ENCODE measurements at places on chromosomes 1 and 21. TPM values are rescaled to one million over a fixed set of nuclear protein-coding genes. Genes with fewer than 3 reads are reported as not detected.
A peak's percentile ranks its signal among the peaks of the same experiment; 100 is the strongest.

FMO5 gene
- total RNA-seq: 0.37 TPM

NHLH1 gene
- total RNA-seq: 0.42 TPM

FAM72A gene
- total RNA-seq: 34.8 TPM

CALML6 gene
- 0.21 TPM for total RNA-seq

DNA sequence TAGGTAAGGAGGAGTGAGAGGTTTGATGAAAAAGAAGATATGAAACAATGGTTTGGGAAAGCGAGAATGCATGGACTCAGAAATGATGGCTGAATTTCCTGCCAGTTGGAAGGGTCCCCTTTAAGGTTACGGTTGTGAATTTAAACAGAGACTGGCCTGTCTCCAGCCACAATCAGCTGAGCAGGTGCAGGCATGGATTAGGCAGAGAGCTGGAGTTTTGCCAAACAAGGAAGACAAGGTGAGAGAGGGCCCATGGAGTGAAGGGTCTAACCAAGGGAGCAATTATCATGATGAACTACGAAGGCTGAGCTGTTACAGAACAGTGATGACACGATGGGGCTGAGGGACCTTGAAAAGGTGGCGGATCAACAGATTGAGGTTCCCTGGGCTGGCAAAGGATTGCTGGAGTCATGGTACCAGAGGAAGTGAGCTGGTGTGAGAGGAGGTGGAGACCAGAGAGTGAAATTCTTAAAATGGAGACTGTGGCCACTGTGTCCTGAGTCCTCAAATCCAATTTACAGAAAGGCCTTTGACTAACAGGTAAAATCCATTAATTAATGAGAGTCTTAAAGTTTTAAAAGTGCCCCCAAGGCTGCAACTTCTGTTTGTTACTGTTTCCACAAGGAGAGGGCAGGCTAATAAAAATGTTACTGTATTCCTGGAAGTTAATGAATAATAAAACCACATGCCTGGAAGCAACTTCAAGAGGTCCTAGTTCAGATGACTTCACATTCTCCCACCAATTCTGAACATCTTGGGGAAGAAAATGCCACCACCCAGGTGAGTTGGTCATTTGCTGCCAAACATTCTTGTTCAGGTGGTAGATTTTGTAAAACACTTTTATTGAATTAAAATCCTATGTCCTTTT is 41.5 kb downstream of the LHX9 start:
- DNase-seq: no peak

GRCh38 chr1:231315887-231316286 is 21.8 kb downstream of the EXOC8 start:
- peak; percentile 74 for DNase-seq

- no peak for DNase-seq
Observed at GRCh38 chr1:226964611-226965486, 24.8 kb downstream of the COQ8A start.

- DNase-seq: no peak
Observed at GRCh38 chr1:171877701-171878100, 36.4 kb downstream of the DNM3 start.
